ENCODE measurements at places on chromosomes 12 and 14.

DNA sequence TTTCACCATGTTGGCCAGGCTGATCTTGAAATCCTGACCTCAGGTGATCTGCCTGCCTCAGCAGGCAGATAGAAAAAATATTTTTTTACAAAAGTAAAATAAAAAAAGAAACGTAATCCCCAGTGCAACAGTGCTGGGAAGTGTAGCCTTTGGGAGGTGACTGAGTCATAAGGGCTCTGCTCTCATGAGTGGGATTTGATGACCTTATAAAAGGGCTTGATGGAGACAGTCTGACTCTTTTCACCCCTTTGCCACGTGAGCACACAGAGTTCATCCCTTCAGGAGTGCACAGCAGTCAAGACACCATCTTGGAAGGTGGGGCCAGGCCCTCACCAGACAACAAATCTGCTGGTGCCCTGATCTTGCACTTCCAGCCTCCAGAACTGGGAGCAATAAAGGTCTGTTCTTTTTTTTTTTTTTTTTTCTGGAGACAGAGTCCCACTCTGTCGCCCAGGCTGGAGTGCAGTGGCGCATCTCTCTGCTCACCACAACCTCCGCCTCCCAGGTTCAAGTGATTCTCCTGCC, 24.7 kb upstream of the DYNC1H1 start:
- no peak for DNase-seq

DNA sequence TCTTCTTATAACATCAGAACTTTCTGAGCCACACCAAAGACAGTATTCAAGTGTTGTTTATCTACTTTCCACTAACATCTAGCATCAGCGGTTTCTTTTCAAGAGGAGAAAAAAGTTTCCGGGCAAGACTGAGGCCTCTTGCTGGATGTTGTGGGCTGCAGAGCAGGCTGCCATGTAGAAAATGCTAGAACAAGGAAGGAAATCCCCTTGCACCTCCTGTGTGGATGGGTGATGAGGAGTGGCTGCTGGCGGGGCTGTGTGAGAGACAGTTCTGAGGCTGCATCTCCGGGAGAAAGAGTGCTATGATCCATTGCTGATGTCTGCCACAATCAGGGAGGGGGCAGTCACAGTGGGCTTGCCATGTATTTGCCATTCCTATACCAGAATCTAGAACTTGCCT, 37.8 kb upstream of the PPP1CC start:
- DNase-seq = peak; percentile 58

GRCh38 chr12:39277416-39277815, 165.5 kb downstream of the KIF21A start:
- peak; percentile 37 for DNase-seq

DNA sequence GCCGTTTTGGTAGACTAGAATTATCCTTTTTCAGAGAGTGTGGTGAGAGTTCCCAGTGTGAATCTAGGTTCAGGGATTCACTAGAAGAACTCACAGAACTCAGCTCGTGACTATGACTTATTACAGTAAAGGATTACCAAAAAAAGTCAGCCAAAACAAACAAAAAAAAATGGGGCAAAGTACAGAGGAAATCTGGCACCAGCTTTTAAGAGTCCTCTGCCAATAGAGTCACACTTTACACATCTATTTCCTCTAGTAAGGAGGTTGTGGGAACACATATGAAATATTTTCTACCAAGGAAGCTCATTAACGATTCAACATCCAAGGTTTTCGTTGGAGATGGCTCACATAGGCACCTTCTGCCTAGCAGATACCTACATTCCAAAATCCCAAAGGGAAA, 28.2 kb downstream of the TSPAN19 start:
- no peak for DNase-seq

GRCh38 chr12:4621511-4621910, 27.3 kb downstream of the AKAP3 start:
- DNase-seq = no peak

GRCh38 chr14:103581954-103582703, 19.4 kb downstream of the COA8 start:
- no peak for DNase-seq

- no peak for DNase-seq
Observed at GRCh38 chr12:47147739-47148138, 68.0 kb upstream of the AMIGO2 start.

- no peak for DNase-seq
Observed at GRCh38 chr12:106894774-106895173, 60.9 kb upstream of the TMEM263 start.

- no peak for DNase-seq
Observed at GRCh38 chr14:43903209-43903608, 603.9 kb downstream of the FSCB start.

DNA sequence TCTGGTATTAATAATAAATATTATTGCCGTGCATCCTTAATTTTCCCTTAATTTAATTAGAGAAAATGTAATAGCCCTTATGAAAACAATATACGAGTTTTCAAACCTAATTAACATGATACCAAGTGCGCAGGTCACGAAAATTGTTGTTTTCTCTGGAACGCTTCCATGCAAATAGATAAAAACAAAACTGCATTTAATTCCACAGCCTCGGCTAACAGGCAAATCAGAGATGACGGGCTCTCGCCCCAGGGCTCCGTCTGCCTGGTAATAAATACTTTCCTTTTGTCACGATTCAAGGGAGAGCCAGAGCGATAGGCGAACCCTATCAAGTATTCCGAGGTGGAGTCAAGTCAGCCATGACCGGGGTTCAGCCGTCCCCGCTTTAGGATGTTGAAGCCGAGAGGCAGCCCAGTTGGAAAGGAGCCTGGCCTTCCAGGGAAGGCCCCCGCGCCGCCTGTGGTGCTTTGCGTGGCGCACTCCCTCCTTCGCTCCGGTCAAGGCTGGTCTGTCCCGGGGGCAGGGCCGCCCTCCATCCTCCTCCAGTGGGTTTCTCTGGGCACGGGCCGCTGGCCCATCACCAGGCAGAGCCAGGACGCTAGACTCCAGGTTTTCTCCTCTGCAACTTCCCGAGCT, 137.8 kb upstream of the GSC start:
- no peak for DNase-seq

GRCh38 chr14:85131226-85131922, 398.6 kb upstream of the FLRT2 start:
- no peak for DNase-seq

- DNase-seq = no peak
Observed at GRCh38 chr14:91385224-91385623, 32.4 kb downstream of the CCDC88C start.

DNA sequence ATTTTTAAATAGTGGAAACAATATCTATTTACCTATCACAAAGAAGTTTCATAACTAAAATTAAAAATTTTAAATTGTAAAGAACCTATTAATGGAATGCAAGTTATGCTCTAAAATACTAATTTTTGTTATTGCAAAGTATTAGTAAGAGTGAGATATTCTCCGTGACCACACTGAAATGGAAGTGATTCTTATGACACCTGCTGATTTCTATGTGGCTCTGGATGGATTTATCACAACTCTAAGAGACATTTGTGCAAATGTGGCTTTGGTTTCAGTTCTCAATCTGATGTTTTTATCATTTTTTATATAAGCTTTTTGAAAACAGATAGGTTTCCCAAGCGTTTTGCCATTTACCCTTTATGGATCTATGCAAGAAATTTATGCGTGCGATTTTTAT, 497.8 kb downstream of the NAV3 start:
- DNase-seq = no peak

DNA sequence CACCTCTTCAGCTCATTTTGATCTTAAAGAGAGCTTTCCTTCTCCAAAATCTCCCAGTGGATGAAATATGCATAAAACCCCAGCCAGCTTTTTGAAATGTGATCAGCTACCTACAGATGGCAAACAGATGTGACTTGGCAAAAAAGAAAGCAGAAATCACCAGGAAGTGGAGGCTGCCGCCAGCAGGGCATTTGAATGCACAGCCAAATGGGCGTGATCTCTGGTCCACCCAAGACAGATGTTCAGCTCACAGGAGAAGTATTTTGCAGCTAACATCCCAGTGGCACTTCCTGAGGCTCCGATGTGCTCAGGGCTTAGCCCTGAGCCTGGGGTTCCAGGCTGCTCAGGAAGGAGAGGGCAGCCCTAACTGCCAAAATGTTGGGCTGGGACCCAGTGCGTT, 78.3 kb downstream of the LGMN start:
- DNase-seq = no peak

DNA sequence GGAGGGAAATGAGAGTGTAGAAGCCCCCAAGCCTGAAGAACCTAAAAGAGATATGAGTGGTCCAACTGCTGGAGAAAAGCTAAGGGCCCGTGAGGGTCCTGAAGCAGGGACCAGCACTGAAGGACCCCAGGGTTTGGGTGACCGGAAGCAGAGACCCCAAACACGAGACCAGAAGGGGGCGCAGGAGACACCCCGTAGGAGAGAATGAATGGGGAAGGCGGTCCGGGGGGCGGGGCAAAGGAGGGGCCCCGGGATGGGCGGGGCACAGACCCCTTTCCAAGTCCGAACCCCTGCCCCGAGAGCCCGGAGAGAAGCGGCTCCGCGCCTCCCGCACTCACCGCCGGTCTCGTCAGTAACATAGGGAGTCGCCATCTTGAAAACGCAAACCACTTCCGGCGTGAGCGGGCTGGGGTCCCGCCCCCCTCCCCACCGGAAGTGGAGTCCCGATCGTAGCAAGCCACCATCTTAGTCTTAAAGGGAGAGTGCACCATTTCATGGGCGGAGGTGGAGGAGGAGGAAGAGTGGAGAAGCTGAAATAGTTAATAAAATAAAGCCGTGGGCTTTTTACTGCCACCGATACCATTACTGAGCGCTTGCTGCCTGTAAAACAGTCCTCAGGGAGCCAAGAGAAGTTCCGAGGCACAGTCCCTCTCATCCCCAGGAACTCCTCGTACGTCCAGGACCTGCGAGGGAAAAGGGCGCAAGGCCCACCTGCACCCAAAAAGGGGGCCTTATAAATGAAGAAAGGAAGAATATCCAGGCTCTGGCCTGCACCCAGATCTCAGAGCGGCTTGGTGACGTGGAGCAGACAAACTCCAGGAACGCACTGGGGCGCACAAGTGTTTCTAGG, 731 bp downstream of the PYM1 start:
- peak; percentile 95 for DNase-seq

DNA sequence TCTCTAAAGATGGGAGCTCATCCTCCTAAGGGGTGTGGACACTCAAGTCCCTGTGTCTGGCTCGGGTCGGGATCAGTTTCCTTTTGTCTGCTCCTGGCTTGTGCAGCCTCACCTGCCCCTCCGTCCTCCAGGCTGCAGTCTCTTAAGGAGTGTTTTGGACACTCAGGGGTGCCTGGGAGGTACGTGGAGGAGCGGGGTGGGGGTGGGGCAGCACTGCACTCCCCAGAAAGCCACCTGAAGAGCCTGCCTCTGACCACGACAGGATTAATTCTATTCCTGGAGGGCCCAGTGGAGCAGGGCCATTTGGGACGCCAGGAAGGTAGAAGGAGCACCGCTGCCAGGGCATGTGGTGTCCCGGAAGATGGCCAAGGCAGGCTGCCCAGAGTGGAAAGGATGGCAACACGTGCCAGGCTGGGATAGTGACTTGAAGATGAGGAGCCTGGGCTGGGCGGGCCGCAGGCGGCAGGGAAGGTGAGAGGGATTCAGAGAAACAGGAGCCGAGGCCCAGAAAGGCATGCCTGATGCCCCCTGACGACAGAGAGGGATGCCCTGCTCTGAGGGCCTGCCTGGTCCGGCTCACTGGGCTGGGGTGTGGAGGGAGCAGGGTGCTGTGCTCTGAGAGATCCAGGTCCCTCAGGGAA, 14.8 kb upstream of the LRTM2 start:
- DNase-seq = no peak
